HCT116 (cell line): ENCODE measurements at places on chromosomes 6 and 20.

- DNase-seq, result no peak
Observed at GRCh38 chr6:78089531-78089930, 436.7 kb downstream of the MEI4 start.

DNA sequence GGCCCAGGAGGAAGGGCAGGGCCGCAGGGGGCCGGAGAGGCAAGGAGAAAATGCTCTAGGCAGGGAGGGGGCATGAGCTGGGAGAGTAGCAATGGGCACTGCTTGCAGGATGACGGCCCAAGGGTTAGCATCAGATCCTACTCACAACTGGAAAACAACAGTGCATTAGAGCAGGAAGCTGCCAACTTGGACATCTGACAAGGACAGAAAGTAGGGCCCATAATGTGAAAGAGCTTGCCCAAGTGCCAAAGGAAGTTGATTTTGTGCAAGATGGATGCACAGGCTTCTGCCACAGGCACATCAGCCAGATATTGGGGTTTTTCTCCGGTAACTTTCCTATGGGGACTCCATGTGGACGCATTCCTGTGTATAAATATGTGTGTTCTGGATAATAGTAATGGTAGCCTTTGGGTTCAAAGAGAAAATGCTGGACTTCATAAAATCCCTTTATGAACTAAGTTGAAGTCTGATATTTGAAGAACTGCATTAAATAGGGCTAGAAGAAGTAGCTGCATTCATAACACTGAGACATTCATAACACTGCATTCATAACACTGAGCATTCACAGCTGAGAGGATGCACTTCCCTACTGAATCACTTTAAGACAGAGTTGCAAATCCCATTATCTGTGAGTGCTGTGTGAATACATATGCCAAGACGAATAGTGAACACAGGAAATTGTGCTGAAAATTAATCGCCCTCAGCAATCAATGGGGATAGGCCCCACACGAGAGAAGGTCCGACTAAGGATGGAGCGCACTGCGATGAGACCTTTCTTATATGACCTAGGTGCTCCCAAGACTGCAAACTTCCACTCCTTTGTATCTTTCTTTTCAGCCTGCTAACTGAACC lies 235.6 kb upstream of the PRDM1 start:
- no peak for DNase-seq

DNA sequence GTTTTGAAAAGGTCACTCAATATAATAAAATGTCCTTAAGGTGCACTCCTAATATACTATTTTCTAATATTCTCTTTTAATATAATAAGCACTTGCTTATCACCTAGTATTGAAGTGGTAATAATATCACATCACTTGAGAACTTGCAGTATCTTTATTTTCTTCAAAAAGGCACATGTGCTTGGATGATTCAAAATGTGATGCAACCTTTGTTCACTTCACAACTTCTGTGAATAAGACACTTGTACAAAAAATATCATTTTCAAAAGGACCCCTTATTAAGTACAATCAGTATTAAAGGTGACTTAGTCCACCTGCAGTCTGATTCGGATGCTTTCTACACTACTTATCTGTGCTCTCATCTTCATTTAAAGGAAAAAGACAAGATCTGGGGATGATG lies 3.4 kb downstream of the PRELID3B start:
- no peak for DNase-seq

DNA sequence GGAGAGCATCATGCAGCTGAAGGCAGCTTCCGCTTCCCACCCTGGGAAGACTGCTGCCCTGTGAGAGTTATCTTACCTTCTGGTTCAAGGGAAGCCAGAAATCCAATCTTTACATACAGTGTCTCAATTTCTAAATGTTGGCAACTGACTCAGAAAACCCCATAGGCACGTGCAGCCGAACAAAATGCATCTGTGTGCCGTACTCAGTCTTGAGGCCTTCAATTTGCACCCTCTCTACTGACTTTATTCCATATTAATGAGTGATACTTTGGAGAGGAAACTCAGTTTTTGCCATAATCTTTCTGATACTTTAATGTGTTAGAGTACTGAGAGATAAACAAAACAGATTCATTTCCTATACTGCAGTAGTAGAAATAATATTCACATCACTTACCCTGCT lies 172.5 kb upstream of the C6orf118 start:
- DNase-seq, result no peak

DNA sequence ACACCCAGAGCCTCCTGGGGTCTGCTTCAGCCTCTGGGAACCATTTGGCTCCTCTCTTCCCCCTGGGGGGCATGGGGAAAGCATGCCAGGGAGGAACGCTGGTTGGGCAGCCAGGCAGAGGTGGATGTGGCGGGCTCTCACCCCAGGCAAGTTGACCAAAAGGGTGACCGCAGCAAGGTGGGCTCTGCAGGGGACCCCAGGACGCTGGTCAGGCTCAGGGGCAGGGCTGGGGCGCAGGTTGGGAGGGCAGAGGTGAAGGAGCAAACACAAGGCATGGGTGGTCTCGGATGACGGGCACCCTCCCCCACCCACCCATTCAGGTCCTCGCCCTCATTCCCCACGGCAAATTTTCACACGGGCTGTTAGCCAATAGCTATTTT lies 30.2 kb upstream of the MRGBP start:
- DNase-seq, result no peak

GRCh38 chr6:130309028-130309427 lies 56.8 kb upstream of the TMEM200A start:
- no peak for DNase-seq

GRCh38 chr6:75427329-75427728 lies 66.3 kb downstream of the FILIP1 start:
- DNase-seq, result no peak

GRCh38 chr6:11094411-11094851 lies 797 bp downstream of the SMIM13 start:
- DNase-seq, result no peak

- no peak for DNase-seq
Observed at GRCh38 chr20:62377615-62378178, 9.2 kb upstream of the RPS21 start.

DNA sequence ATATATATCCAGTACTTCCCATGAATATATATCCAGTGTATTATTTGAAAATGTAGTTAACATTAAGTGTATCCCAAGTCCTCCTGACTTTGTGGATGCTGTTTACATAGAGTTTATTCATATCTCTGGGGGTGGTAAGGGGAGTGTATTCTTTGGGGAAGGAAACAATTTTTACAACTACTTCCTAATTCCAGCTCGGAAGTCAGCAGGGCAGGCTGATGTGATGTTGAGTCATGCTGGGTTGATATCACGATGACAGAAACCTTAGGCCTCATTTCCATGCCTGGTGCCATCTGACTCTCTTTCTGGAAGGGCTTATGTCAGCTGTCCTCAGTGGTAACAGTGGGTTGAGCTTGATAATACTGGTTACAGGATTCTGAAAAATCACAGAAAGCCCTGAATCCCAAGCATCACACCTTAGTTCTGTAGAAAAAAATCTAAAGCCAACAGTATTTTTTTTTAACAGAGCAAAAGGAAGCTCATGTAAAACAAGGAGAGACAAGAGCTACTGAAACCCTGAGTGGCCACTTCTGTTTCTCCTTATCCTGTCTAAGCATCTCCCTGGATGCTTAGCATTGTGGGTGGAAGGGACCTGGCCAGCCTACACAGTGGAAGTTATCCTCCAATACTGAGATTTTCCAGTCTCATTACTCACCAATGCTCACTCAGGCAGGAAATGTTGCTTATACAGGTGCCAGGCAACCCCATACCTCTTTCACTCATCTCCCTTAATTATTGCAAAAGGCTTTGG lies 75.2 kb upstream of the IYD start:
- DNase-seq, result peak; percentile 46

DNA sequence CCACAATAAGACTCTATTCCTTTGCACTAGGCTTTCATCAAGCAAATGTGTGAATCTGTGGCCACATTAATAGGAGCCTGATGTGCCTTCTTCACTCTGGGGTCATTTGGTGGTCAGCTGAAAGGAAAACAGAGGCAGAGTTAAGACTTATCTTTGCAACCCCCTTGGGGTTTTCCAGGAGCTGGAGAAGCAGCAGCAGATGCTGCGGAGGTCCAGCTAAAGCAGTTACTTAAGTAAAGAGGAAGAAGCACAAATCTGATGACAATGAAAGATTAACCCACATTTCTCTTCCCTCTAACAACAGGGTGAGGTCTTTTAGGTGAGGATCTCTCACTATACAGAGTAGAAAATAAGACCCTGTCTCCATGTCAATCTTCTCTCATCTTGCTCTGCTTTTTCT lies 45.4 kb upstream of the QKI start:
- no peak for DNase-seq

DNA sequence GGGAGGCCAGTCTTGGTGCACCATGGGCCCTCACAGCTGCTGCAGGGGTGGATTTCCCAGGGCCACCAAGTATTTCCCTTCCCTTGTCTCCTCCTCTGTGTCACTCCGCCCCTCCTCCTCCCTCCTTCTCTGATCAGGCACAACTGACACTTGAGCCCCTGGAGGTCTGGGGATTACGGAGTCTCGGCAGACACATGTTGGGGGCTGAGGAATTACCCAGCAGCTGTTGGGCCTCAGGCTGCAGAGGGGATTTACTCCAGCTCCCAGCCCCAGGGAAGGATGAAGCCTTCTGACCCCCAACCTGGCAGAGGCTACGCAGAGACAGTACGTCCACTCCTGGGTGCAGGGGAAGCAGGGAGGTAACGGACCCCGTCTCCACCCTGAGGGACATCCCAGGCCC lies 420.5 kb upstream of the SULF2 start:
- DNase-seq, result no peak

DNA sequence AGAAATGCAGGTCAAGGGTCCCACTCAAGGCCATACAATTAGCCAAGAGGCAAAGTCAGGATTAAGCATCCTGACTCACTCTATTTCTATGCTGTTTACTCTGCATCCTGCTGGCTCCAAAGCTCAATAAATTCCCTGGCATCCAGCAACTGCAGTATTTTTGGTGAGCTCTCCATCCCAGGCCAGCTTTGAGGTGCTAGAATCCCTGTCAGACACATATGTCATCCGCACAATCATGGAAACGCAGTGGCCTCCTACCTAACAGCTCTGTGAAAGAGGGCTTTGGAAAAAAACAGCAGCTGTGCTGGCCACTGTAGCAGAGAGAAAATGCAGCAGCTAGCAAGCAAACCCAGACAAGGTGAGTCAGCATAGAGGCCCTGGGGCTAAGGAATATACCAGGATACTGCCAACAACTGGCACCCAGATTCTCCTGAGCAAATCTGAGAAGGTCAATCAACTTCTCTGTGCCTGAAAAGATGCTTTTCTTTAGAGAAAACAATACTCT lies 58.4 kb downstream of the ANKEF1 start:
- DNase-seq, result no peak
